ENCODE measurements at places on chromosomes 7 and 10.

GRCh38 chr10:104512800-104513199 is 128.3 kb upstream of the SORCS3 start:
- no peak for DNase-seq

- DNase-seq: no peak
Observed at GRCh38 chr7:107394831-107395230, 75.0 kb upstream of the GPR22 start.

GRCh38 chr7:41738336-41738735 is 35.4 kb upstream of the INHBA start:
- no peak for DNase-seq

- DNase-seq: no peak
Observed at GRCh38 chr7:122651451-122651850, 47.5 kb downstream of the RNF133 start.

DNA sequence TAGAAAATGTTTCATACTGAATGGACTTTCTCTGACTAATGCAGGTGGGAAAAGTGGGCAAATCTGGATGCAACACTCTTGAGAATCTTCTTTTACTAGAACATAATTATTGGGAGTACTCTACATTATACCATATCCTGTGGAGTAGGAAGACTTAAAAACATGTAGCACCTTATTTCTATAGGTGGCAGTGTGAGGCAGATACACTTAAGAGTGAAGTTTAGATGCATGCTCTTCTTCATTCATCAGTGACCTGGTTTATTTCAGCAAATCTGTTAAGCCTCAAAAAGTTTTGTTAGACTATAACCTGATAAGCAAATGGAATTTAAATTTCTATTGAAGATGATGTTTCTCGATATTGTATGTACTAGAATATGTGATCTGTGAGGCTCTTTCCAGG is 1087.1 kb upstream of the LRRN3 start:
- DNase-seq: no peak

GRCh38 chr7:129055294-129055816 is 444 bp upstream of the TNPO3 start:
- DNase-seq: no peak

DNA sequence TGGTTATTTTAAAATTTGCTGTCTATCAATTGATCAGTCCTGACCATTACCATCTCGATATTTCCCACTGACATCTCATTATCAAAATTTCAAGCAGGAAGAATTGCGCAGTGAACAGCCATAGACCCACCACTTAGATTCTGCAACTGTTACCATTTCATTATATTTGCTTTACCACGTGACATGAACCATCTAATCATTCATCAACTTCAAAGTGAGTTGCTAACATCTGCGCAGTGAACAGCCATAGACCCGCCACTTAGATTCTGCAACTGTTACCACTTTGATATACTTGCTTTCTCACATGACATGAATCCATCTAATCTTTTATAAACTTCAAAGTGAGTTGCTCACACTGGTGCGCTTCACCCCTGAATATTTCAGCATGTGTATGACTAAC is 22.5 kb downstream of the FOXL3 start:
- DNase-seq: no peak

Measured in CD4-positive, alpha-beta T cell treated with Interleukin-4 for 4 hours (primary cell).